ENCODE measurements at places on chromosomes 7 and 10.
A peak's percentile ranks its signal among the peaks of the same experiment; 100 is the strongest.

DNA sequence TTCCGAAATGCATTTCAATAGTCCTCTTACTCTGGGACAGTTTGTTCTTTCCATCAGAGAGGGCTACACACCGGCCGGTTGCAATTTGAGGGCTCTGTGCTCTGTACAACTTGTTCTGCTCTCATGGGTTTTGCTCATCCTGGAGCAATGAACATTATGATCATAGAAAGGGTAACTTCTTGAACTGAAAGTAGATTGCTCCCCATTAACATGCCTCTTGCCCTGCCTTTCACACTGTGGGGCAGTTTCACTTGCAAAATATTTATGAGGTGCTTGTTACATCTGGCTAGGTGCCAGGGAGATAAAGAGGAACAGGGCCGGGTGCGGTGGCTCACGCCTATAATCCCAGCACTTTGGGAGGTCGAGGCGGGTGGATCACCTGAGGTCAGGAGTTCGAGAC, 97.3 kb upstream of the MPP7 start:
- H3K27ac ChIP-seq: no peak overlapping the region
- H3K36me3 ChIP-seq: no peaks in the 10 kb centered on the region
- H3K4me1 ChIP-seq: no peaks in the 10 kb centered on the region

DNA sequence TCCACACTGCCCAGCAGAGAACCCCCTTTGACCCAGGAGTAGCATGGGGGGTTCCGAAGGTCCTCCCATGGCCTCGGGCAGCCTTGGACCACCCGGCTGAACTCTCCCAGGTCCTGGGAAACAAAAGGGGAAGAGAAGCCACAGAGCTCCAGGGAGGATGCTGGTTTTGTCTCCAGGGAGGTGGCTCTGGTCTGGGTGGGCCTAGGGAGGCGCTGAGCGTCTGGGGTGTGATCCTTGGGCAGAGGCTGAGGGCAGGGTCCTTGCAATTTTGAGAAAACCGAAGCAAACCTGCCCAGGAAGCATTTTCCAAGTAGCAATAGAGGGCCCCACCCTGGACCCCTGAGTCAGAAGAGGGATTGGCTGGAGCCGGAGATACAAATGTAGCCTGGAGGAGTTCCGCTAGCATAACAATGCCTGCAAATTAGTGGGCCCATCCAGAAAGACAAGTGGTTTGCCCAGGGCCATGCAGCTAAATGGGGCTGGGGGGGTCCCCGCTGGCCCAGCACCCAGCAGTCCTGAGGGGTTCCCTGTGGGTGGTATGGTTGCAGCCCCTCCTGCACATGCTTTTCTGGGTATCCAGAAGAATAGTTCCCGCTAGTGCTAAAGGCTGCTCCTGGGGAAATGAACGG, 2.0 kb downstream of the UTF1 start:
- no peak for DNase-seq
- no peak overlapping the region for H3K27ac ChIP-seq
- no peak overlapping the region for H3K4me3 ChIP-seq
- peaks cover 2% of the 10 kb centered on the region for H3K27me3 ChIP-seq
- H3K36me3 ChIP-seq: no peaks in the 10 kb centered on the region

GRCh38 chr7:103065667-103066066, 8.9 kb downstream of the FBXL13 start:
- no peak overlapping the region for H3K27ac ChIP-seq
- no peaks in the 10 kb centered on the region for H3K36me3 ChIP-seq
- no peak overlapping the region for H3K4me3 ChIP-seq
- peak; percentile 34 for DNase-seq
- H3K4me1 ChIP-seq: no peaks in the 10 kb centered on the region

GRCh38 chr7:108071551-108071950, 58.6 kb downstream of the LAMB4 start:
- no peaks in the 10 kb centered on the region for H3K36me3 ChIP-seq
- no peak for DNase-seq
- H3K27ac ChIP-seq: no peak overlapping the region
- H3K4me1 ChIP-seq: no peaks in the 10 kb centered on the region
- H3K4me3 ChIP-seq: no peak overlapping the region

DNA sequence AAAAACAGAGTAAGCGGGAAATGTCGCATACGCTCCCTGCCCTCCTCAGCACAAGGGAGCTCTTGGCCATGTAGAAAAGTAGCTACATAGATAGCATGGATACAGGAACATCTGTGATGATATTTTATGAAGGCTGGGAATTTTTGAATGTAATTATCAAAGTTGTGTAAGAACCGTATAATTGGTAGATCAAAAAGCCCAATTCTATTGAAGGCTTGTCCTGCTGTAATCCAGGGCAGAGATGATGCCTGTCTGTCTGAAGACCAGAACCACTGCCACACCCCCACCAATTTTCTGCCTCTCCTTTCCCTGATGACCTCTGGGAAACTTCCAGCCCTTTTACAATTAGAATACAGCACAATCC, 51.4 kb downstream of the ZRANB1 start:
- no peak overlapping the region for H3K27ac ChIP-seq
- no peaks in the 10 kb centered on the region for H3K4me1 ChIP-seq
- no peak for DNase-seq
- no peaks in the 10 kb centered on the region for H3K36me3 ChIP-seq
- no peaks in the 10 kb centered on the region for H3K27me3 ChIP-seq
- no peak overlapping the region for H3K4me3 ChIP-seq

GRCh38 chr7:117193564-117193963, 129.3 kb downstream of the WNT2 start:
- no peak overlapping the region for H3K27ac ChIP-seq
- H3K36me3 ChIP-seq: no peaks in the 10 kb centered on the region
- no peaks in the 10 kb centered on the region for H3K27me3 ChIP-seq
- no peaks in the 10 kb centered on the region for H3K4me1 ChIP-seq
- no peak for DNase-seq

DNA sequence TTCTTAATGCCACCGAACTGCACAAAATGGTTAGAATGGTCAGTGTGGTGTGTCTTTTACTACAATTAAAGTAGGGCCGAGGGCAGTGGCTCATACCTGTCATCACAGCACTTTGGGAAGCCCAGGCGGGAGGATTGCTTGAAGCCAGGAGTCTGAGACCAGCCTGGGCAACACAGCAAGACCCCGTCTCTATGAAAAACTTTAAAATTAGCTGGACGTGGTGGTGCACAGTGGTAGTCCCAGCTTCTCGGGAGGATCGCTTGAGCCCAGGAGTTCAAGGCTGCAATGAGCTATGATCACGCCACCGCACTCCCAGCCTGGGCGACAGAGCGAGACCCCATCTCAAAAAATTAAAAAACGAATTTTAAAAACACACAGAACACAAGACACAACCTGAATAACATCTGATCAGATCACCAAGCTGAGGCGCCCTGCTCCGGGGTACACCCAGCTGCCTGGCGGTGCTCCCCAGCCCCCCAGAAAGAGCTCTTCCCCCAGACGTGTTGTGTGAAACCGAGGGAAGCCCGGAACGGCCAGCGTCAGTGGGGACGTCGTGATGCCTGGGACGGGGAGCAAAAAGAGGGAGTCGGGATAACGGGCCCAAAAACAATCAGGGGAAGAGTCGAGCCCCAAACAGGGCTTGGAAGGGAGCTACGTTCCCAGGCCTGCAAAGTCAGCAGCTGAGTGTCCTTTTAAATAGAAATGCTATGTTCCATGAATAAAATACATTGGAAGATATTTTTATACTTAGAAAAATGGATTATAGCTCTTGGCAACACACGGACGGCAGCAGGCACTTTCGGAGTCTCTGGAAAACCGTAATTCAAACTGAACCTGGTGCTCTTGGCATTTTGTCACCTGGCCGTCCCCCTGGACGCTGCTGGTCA, 80.7 kb upstream of the PDGFA start:
- H3K36me3 ChIP-seq: peaks cover 8% of the 10 kb centered on the region
- H3K27ac ChIP-seq: peak overlapping the region; percentile 99

DNA sequence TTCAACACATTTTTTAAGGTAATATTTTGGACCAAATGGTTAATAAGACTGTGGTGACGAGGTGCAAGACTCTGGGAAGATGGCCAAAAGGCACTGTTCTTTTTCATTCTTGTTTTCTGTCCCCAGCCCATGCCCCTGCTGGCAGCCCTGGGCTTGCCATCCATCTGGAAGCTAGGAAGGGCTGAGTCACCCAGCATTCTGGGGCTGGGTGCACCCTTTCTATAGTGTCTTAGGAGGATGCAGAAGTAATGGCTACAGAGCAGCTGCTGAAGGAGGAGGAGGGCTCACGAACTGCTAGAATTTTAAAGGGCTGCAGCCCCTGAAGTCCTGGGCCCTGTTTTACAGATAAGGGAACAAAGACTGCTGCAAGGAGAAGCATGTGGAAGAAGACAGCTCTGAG, 42.8 kb upstream of the ZNF32 start:
- no peak overlapping the region for H3K27ac ChIP-seq
- peaks cover 13% of the 10 kb centered on the region for H3K4me1 ChIP-seq
- no peaks in the 10 kb centered on the region for H3K36me3 ChIP-seq
- peaks cover 27% of the 10 kb centered on the region for H3K27me3 ChIP-seq
- no peak overlapping the region for H3K4me3 ChIP-seq

- peaks cover 11% of the 10 kb centered on the region for H3K4me1 ChIP-seq
- no peaks in the 10 kb centered on the region for H3K27me3 ChIP-seq
- H3K4me3 ChIP-seq: no peak overlapping the region
- H3K36me3 ChIP-seq: no peaks in the 10 kb centered on the region
- DNase-seq: no peak
Observed at GRCh38 chr7:75867390-75867717, 11.5 kb upstream of the RHBDD2 start.

GRCh38 chr7:86913709-86914108, 145.7 kb downstream of the ELAPOR2 start:
- H3K4me1 ChIP-seq: no peaks in the 10 kb centered on the region
- no peak for DNase-seq
- H3K27me3 ChIP-seq: no peaks in the 10 kb centered on the region
- no peaks in the 10 kb centered on the region for H3K36me3 ChIP-seq

- no peak overlapping the region for H3K27ac ChIP-seq
- H3K4me1 ChIP-seq: no peaks in the 10 kb centered on the region
Observed at GRCh38 chr7:47046949-47047348, 535.0 kb downstream of the TNS3 start.

- no peak for DNase-seq
- H3K27me3 ChIP-seq: no peaks in the 10 kb centered on the region
- H3K4me3 ChIP-seq: no peak overlapping the region
- peaks cover 17% of the 10 kb centered on the region for H3K36me3 ChIP-seq
- H3K27ac ChIP-seq: no peak overlapping the region
Observed at GRCh38 chr7:16708511-16708910, 45.0 kb upstream of the TSPAN13 start.

DNA sequence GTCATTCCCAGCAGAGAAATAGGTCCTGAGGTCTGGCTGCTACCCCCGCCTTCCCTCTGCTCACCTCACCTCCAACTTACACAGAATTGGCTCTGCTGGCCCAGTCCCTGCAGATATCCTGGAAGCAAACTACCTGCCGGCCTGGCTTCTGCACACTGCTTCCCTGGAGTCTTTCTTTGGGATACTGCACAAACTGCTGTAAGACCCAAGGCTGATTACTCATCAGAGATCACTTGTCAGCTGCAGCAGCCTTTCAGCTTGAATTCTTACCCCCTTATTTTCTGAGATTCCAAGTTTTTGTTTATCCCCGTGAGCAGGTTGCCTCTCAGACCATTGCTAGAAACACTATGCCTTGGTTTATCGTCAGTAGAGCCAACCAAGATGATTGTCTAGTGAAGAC, 426.4 kb downstream of the PHTF2 start:
- H3K4me1 ChIP-seq: no peaks in the 10 kb centered on the region
- no peak overlapping the region for H3K4me3 ChIP-seq
- H3K27ac ChIP-seq: no peak overlapping the region

DNA sequence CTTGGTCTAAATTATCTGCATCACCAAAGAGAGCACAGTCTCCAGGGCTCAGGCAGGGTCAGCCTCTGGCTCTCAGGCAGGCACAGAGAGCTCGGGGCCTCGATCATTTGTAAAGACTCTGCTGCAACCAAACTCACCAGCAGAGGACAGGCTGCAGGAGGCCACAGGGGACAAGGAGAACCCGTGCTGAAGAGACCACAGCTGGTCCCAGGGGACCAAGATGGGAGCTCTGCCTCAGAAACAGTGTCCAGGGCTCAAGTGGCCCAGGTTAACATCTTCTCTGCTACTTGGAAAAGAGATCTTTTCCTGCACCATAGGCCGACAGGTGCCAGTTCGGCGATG, 543.2 kb downstream of the PTPRN2 start:
- no peak for DNase-seq
- no peak overlapping the region for H3K27ac ChIP-seq
- H3K4me1 ChIP-seq: peaks cover 16% of the 10 kb centered on the region
- H3K36me3 ChIP-seq: no peaks in the 10 kb centered on the region

DNA sequence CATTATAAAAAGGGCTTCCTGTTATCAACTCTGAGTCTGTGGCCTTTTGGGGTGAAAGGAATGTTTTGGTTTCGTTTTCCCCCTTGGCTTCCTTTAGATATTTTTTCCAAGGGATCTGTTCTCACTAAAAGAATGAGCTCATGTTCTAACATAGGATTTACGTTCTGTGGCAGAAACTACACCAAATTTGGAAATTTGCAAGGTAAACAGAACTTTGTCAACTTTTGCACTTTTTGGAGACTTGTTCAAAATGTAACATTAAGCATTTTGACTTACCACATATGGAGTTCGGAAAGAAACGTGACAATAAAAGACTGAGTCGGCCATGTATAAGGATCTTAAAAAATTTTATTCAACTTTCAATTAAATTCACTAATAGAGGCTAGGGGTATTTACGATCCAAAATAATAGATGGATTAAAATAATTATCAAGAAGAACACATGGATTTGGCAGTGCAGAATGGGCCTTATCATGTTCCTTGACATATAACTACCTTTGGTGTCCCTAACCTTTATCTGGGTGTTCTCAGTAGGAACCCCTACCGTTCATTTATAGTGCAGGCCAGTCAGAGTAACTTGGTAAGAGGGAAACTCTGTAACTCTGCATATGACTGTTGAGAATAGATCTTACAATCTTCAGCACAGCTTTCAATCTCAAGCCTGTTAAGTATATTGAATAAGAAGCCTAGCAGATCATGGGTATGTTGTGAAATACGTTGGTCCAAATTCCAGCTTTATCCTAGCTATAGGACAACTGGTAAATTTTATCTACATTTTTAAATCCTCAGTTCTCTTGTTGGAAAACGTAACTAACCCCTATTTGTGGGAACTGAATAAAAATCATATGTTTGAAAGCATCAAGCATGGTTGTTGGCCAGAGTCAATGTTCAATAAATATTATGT, 11.8 kb downstream of the CPED1 start:
- H3K27ac ChIP-seq: no peak overlapping the region
- H3K4me3 ChIP-seq: no peak overlapping the region
- H3K4me1 ChIP-seq: peaks cover 12% of the 10 kb centered on the region
- DNase-seq: no peak

GRCh38 chr10:49053053-49053997, 62.0 kb downstream of the VSTM4 start:
- no peaks in the 10 kb centered on the region for H3K4me1 ChIP-seq
- H3K4me3 ChIP-seq: no peak overlapping the region
- peaks cover 4% of the 10 kb centered on the region for H3K27me3 ChIP-seq
- H3K27ac ChIP-seq: no peak overlapping the region
- DNase-seq: no peak

GRCh38 chr10:72322280-72323058, 32.2 kb downstream of the DNAJB12 start:
- no peak for DNase-seq
- no peaks in the 10 kb centered on the region for H3K27me3 ChIP-seq
- H3K4me1 ChIP-seq: peaks cover 52% of the 10 kb centered on the region
- peak overlapping the region; percentile 59 for H3K27ac ChIP-seq

- H3K4me3 ChIP-seq: no peak overlapping the region
- DNase-seq: no peak
- H3K27me3 ChIP-seq: no peaks in the 10 kb centered on the region
- no peaks in the 10 kb centered on the region for H3K36me3 ChIP-seq
Observed at GRCh38 chr7:46972205-46972604, 609.7 kb downstream of the TNS3 start.

- DNase-seq: no peak
- H3K4me1 ChIP-seq: no peaks in the 10 kb centered on the region
- H3K27me3 ChIP-seq: peaks cover 7% of the 10 kb centered on the region
- H3K27ac ChIP-seq: no peak overlapping the region
- H3K36me3 ChIP-seq: no peaks in the 10 kb centered on the region
Observed at GRCh38 chr10:122521011-122521410, 39.5 kb upstream of the DMBT1 start.

All from T-cell (primary cell).